D341Med (cell line): ENCODE measurements at places on chromosomes 7 and 10.

DNA sequence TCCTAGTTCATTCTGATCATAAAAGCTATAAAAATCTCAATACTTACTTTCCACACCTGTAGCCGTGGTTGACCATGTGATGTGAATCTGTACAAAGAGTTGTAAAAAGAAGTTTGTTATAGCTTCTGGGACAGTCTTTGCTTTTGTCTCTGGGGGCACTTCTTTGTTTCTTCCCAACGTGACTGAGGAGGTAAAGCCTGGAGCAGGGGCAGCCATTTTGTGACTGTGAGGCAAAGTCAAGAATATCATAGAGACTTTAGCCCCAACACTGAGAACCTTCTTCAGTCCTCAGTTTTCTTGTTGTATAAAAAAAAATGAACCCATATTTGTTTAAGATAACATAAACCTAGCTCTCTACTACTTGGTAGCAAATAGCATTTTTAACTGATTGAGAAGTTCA lies 29.4 kb upstream of the LYZL1 start:
- DNase-seq, result no peak

DNA sequence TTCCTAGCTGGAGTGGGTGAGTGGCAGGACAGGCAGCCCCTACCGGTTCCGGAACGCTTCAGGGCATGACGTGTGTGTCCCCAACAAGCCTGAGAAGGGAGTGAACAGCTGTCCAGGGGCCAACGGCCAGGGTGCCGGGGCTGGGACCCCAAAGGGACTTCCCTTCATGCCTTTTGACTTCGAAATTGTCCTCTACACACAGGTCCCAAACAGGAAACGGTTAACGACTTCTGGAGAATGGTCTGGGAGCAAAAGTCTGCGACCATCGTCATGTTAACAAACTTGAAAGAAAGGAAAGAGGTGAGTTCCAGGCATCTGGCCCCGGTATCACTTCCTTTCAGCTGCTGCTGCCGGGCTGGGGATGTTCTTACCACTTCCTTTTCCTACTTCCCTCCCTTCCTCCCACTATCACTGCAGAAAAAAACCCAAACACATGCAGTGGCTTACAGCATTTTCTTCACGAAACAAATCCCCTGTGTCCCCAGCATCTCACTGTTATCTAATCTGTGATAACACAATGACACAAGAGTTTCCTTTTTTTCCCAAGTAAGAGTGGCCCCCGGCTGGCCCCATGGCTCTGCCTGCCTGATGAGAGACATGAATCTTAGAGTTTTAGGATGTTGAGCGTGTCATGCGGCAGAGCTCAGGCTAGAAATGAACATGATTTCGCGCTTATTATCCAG lies 63.2 kb downstream of the MKI67 start:
- DNase-seq, result no peak

DNA sequence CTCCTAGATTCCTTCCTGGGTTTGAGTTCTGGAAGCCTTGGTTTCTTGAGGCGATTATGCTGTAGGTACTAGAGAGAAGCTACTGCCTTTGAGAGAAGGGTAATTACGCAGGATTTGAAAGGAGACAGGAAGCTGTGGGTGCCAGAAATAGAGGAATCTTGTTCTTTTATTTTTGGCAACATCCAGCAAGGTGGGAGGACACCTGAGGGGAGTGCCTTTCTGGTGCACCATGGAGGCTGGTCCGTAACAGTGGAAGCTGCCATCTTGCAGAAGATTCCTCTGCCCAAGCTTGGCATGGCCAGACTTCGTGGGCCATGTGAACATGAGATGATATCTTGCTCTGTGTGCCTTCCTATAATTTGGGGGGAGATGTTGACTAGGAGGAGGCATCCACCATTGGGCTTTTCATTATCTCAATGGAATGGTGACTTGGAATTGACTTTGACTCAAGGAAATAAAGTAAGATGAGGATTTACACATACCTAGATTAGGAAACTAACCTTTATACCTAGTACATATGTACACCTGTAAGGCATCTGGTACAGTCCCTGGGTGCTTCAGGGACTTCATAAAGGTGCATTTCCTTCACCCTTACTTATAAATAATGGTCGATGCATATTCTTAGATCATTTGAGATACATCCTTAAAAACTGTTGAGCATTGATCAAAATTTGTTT lies 98.2 kb downstream of the PFKFB3 start:
- DNase-seq, result no peak

DNA sequence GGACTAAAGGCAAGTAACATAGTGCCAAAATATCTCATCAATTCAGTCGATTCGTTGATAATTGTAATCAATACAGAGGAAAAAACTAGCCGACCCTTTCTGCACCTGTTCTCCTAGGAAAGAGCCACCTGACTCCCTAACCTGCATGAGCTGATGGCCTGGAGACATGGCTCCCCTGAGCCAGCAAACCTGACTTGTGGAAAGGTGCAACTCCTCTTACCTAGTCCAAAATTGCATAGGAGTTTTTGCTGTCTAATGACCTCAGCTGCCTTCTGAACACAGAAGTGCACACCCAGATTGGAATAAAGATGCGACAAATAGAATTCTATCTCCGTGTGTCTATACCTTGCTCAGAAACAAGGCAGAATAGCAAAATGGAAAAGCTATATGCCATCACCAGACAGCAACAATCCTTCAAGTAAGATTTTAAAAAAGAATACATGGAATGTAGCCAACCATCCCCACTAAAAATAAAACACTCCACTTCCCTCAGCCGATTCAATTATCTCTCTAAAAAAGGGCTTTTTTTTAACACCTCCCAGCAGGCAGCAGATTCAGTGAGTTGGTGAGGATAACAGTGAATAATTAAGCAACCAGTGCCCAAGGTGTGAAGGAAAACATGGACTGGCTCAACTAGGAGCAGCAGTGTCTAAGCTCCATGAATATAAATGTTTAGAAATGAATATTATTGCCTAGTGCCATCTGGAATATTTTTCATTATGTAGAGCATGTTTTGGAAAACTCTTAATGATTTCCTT lies 26.6 kb upstream of the LMTK2 start:
- DNase-seq, result no peak

- DNase-seq, result no peak
Measured at GRCh38 chr7:90897961-90898469, 301.9 kb downstream of the CDK14 start.

DNA sequence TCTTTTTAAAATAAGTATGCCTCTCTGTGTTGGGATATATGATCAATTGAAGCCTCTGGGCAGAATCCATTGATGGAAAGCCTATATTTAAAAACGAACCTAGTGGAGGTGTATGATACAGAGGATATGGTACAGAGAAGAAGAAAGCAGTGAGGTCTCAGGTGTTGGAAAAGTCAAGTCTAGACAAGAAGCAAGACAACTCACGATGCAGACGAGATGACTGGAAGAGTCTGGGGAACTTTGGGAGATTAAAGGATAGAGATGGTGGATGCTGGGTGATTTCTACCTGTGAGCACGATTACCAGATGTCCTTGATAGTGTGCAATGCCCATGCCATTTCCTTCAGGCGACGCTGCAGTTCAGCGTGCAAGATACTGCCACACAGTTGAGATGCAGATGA lies 524.7 kb upstream of the GALNT17 start:
- no peak for DNase-seq

GRCh38 chr7:12565873-12566272 lies 4.6 kb upstream of the SCIN start:
- no peak for DNase-seq

DNA sequence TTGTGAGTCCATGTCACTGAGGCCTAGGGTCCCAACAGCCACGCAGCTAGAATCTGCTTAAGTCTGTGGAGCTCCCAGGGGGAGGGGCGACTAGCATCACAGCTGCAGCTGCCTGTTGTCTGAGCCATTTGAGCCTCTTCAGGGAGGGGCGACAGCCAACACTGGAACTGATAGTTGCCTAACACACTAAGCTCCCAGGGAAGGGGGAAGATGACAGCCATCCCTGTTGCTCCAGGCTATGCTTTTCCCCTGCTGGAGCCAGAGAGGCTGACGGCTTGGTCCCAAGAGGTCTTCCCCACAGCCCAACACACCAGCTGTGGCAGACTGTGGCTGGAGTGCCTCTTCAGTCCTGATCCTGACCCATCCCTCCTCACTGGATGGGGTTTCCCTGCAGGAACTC lies 817.5 kb downstream of the NXPH1 start:
- DNase-seq, result peak; percentile 51

- peak; percentile 98 for DNase-seq
Measured at GRCh38 chr10:21495752-21496342, 29.6 kb downstream of the SKIDA1 start.

GRCh38 chr7:25149836-25150235 lies 24.8 kb upstream of the CYCS start:
- no peak for DNase-seq

DNA sequence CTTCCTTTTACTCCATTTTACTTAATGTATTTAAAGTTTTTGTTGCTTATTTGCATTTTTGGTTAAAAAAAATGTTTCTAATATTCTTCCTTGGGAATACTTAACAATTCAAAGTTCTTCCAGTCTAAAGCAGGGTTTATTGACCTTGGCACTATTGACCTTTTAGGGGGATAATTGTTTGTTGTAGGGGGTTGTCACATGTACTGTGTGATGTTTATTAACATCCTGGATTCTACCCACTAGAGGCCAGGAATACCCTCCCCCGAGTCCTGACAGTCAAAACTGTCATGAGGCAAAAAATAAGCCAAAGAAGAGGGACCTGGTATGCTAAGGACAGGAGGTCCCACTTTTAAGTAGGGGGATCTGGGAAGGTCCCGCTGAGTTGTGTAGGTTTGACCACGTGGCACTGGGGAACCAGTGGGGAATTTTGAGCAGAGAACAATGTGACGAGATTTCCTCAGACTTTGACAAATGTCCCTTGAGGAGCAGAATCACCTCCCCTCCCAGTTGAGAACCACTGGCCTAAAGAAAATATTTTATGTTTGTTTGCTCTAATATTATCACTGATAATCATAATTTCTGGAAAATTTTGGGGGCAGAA lies 178.3 kb upstream of the PRR15 start:
- DNase-seq, result no peak

DNA sequence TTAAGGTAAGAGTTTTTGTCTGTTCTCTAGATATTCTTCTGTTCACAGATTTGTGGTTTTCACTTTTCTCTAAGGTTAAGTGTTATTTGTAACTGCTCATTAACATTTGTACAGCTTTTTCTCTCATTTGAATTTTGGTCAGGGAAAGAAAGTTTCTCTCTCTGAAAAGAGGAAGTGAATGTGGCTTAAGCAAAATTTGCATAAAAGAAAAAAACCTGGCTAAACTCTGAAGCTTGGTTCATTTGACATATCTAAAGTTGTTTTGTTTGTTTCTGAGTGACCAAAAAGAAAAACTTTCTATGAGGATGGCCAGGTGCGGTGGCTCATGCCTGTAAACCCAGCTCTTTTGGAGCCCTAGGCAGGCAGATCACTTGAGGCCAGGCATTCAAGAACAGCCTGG lies 22.0 kb upstream of the SLC26A4 start:
- DNase-seq, result no peak

DNA sequence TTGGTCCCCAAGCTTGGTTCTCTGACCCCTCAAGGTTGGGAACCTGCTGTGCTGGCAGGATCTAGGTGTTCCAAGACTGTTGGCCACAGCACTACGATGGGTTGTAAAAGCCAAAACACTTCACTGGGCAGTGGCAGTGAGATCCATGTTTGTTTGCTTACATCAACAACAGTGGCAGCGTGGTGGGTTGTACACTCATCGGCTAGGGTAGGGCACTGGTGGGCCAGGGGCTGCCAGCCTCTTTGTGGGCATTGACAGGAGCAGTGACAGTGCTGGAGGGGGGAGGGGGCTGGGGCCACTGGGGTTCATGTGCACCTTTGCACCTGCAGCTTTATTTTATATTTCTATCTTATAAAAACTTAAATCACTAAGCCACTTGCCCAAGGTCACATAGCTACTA lies 126.7 kb upstream of the ZWINT start:
- no peak for DNase-seq

GRCh38 chr7:139698278-139698677 lies 79.5 kb downstream of the HIPK2 start:
- no peak for DNase-seq

GRCh38 chr10:28296023-28296422 lies 6.8 kb downstream of the MPP7 start:
- no peak for DNase-seq

- DNase-seq, result no peak
Measured at GRCh38 chr7:41873741-41874140, 170.9 kb upstream of the INHBA start.

DNA sequence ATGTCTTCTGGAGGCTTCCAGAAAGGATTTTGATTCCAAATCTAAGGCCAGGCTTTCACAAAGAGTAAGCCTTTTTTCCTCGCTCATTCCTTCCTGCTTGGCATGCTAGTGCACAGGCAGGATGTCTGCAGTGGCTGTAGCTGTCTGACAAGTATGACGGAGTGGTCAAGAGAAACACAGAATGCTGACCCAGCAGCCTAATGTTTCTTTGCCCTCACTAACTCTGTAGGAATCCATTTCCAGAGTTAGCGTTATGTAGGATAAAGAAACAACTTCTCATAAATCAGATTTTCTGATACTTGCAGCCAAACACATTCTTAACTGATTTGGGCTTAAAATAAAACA lies 190.8 kb upstream of the AGK start:
- DNase-seq, result no peak

DNA sequence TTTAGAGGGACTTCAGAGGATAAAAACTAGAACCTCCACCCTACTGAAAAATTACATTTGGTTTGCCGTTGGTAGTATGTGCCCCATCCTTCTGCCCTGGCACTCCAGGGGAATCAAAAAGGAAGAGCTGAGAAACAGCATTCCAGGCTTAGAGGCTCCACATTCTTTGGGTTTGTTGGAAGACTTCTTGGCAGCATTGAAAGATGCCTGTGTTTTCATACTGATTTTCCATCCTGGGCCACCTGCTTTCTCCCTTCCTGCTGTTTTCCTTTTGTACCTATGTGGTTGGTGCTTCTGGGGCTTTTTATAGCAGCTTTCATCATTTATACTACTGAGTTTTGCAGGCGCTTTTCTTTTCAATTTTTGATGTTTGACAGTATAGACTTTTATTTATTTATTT lies 61.7 kb downstream of the AUTS2 start:
- DNase-seq, result no peak

DNA sequence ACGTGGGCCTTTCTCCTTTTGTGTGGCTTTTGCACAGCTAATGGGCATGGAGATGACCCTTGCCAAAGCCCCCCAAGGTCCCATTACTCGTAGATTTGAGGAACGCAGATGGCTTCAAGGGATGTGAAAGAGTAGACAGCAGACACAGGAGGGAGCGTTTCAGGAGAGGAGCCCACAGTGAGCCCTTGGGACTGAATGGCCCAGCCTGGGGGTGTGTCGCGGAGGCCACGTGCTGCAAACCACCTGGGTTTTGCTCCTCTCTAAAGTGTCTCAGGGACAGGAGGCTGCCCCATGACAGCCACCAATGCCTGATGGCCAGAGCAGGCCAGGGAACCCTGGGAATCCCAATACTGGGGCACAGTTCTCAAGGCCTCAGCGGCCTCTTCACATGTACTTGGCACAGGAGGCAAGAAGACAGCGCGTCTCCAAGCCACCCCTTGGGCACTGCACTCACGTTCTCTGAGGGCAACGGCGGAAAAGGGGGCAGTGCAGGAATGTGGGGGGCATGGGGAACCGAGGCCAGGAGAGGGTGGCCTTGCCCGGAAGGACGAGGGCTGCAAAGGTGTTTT lies 185.2 kb downstream of the WDR37 start:
- DNase-seq, result peak; percentile 10

GRCh38 chr7:14414274-14414986 lies 425.0 kb upstream of the ETV1 start:
- DNase-seq, result no peak
